Stimulated activated CD8-positive, alpha-beta memory T cell treated with anti-CD3 and anti-CD28 coated beads, Interleukin-4, amount 100 ng/mL, for 4 hours (primary cell): ENCODE measurements at places on chromosomes 2 and 18.

GRCh38 chr2:132804051-132804450 lies 134.0 kb upstream of the LYPD1 start:
- DNase-seq = no peak

DNA sequence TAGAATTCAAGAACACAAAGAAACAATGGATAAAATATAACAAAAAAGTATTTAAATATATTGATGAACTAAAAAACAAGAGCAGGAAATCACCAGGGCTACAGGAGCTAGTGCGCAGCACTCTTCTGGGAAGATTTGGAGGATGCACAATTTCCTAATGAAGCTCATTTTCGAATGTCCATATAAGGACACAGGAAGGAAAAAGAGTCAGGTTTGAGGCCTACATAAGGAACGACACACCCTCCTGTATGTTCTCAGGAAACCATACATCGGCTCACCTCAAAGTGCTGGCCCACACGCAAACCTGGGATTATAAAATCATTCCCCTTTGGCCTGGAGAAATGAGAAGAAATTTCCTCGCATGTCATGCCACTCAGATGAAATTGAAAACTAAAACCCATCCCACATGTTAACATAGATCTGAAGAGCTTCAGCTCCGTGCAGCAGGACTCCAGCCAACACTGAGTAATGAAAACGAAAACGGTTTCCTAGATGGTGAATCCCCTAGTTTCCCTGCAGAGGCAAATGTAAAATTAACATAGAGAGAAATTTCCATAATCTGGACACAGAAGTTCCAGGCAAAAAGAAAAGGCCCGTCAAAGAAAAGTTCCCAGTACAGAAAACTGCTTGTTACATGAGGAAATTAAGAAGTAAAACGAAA lies 825.8 kb downstream of the SOCS6 start:
- no peak for DNase-seq

- no peak for DNase-seq
Observed at GRCh38 chr2:63865159-63865799, 23.6 kb downstream of the UGP2 start.

DNA sequence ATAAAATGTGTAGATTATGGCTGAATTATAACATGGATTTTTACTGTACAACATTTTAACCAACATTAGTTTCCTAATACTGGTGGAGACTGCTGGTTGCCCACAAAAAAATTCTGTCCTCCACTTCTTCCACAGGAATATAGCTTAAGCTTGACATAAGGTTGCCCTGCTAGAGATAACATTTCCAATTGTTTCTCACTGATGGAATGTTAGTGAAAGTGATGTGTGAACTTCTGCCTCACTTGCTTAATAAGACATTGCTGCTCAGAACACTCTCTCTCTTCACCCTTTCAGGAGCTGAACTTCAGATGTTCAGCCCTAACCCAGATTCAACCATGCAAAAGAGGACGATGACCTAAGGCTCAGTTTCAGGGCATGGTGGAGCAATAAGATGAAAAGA lies 2.7 kb upstream of the SGPP2 start:
- no peak for DNase-seq

- DNase-seq = no peak
Observed at GRCh38 chr2:98547092-98547790, 61.1 kb downstream of the COA5 start.

DNA sequence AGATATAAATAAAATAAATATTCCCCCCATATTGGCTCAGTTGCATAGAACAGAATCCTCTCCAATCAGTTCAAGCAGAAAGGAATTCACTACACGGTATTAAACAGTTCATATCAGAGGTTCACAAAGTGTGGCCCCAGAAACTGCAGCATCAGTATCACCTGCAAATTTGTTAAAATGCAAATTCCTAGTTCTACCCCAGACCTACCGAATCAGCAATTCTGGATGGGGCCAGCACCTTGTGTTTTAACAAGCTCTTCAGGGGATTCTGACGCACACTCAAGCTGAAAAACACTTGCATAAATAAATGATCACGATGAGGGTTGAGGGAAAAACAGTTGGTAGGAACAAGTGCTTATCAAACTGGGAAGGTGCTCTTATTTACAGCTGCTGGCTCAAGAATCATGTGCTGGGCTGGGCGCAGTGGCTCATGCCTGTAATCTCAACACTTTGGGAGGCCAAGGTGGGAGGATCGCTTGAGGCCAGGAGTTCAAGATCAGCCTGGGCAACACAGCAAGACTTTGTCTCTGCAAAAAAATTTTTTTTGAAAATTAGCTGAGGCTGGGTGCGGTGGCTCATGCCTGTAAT lies 6.4 kb downstream of the GTF3C2 start:
- DNase-seq = no peak

GRCh38 chr2:189213250-189213649 lies 33.7 kb upstream of the COL5A2 start:
- no peak for DNase-seq
